ENCODE measurements at places on chromosomes 3 and 15.
A peak's percentile ranks its signal among the peaks of the same experiment; 100 is the strongest.

DNA sequence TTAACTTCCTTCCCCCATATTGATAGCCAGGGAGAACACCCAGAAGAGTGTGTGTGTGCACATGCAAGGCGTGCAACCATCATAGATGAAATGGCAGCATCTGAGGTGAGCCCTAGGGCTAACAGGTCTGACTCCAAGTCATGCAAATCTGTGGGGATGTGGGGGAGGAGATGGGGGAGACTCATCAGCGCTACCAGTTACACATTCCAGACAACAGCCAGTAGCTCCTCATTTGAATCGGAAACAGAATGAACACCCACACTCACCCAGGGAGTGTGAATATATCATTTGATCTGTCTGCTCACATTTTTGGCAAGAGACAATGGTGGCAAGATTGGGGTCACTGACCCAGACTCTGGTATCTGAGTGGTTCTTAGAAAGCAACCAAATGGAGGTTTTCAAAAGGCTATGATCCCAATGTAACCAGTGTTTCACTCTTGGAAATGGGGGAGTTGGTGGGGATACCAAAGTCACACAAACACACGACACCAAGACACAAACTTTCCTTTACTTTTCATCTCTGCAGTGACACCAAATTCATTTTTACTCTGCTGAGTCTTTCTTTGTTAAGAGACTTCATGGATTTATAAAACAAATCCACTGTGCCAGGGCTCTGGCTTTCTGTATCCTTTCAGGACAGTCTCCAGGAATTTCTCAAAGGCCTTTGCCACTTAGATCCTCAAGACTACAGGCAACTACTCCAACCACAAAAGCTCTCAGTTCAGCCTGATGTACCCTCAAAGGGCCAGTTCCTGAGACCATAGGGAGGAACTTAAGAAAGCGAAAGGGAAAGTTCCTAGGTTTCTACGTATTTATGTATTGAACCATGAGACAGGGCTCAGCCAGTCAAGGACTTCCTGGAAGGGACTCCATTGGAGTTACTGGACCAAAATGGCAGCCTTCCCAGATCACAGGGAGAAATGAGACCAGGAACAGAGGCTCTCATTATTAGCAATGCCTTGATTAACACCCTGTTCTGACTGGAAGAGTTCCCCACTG lies 2.2 kb downstream of the CDCP1 start:
- peak; percentile 75 for DNase-seq
- H3K36me3 ChIP-seq, result no peaks in the 10 kb centered on the region
- peak overlapping the region; percentile 40 for H3K27ac ChIP-seq

DNA sequence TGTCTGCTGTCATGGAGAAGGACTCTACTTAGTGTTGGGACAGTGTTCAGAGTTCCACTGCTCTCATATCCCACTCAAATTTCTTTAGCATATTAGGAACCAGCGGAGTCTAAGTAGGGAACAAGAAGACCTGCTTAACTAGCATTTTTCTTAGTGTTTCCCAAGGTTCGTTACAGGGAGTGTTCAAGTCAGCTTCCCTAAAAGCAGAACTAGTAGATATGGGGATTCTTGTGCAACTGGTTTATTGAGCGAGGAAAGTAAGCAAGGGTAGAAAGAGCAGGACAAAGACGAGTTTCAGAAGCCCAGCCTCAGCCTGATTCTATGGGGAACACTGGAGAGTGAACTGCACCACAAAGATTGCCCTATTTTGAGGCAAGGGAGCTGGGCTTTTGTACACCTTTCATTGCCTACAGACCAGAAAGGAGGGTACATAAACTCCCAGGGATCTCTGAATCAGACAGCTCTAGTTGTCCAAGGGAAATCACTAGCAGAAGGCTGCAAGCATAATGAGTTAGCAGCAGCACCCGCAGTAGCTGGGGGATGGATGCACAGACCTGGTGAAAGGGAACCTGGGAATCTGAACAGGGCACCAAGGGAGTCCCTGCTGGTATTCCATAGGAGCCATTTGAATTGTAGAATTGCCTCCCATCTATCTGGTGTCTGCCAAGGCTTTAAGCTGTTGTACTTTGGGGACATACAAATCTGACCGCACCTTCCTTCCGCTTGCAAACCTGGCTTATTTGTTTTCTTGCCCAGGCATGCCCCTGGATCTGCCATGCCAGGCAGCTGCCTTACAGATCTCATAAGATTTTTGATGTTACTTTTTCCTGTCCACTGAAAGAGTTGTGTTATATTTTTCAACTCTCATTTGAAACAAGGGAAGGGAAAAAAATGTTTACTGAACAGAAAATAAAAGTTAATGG lies 15.1 kb downstream of the CMTM7 start:
- H3K36me3 ChIP-seq, result no peaks in the 10 kb centered on the region
- no peaks in the 10 kb centered on the region for H3K4me1 ChIP-seq
- no peak overlapping the region for H3K27ac ChIP-seq
- no peak overlapping the region for H3K4me3 ChIP-seq
- no peak for DNase-seq

- H3K4me1 ChIP-seq, result peaks cover 2% of the 10 kb centered on the region
- no peak for DNase-seq
- no peaks in the 10 kb centered on the region for H3K27me3 ChIP-seq
- H3K27ac ChIP-seq, result no peak overlapping the region
- H3K36me3 ChIP-seq, result no peaks in the 10 kb centered on the region
- H3K4me3 ChIP-seq, result no peak overlapping the region
These were observed 23.7 kb downstream of the ARRDC4 start for GRCh38 chr15:97984157-97984556.

DNA sequence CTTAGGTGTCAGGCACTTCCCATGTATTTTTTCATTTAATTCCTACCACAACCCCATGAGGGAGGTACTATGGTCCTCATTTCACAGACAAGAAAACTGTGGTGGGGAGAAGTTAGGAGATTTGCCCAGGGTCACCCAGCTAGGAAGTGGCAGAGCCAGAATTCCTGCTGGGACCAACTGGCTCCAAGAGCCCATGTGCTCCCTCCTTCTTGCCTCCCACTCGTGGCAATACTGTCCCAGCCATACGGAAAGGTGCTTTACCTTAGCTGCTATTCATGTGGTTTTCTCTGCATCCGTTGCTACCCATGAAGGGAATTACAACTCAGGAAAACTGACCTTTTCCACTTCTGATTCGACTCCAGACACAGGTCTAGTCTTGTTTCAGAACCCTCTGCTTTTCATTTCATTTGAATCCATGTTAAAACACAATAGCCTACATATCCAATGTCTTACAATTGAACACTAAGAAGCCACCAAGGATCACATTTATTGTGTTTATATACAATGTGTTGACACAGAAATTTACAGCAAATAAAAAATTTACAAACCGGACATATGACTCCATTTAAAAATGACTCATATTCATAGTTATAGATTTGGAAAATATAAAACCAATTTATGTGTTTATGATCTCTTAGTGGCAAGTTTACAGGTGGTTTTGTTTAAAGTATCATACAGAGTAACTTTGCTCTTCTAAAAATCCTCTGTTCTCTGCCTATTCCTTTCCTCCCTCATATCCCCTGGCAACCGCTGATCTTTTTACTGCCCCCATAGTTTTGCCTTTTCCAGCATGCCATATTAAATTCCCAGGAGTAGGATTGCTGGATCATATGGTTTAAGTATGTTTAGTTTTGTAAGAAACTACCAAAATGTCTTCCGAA lies 58.8 kb downstream of the BTD start:
- H3K27me3 ChIP-seq, result no peaks in the 10 kb centered on the region
- DNase-seq, result no peak
- no peaks in the 10 kb centered on the region for H3K4me1 ChIP-seq

DNA sequence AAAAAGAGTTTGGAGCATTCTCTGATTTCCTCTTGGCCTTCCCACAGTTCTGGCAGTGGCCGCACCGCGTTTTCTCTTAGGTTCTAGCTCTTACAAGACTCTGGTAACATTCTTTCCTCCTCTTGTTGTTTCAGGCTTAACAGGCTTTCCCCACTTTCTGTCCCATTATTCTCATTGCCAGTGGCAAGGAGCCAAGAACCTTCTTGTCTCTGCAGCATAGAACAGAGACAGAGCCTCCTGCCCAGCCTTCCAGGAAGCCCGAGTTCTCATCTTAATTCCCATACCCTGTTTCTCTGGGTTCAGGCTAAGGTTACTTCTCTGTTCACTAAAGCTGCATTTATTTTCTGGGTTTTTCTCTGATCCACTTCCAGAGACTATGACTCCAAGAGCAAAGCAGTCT lies 61.1 kb downstream of the DUT start:
- H3K4me3 ChIP-seq, result no peak overlapping the region
- H3K4me1 ChIP-seq, result peaks cover 31% of the 10 kb centered on the region
- no peaks in the 10 kb centered on the region for H3K27me3 ChIP-seq
- no peaks in the 10 kb centered on the region for H3K36me3 ChIP-seq
- DNase-seq, result peak; percentile 87
- no peak overlapping the region for H3K27ac ChIP-seq

- no peaks in the 10 kb centered on the region for H3K27me3 ChIP-seq
- H3K27ac ChIP-seq, result no peak overlapping the region
- no peak overlapping the region for H3K4me3 ChIP-seq
- no peaks in the 10 kb centered on the region for H3K36me3 ChIP-seq
These were observed 12.6 kb downstream of the C3orf85 start for GRCh38 chr3:109149078-109149477.

GRCh38 chr15:77167406-77167805 lies 96.5 kb upstream of the TSPAN3 start:
- DNase-seq, result no peak
- no peaks in the 10 kb centered on the region for H3K36me3 ChIP-seq
- H3K27ac ChIP-seq, result no peak overlapping the region
- no peaks in the 10 kb centered on the region for H3K4me1 ChIP-seq
- H3K27me3 ChIP-seq, result no peaks in the 10 kb centered on the region

All from fibroblast of lung (primary cell).